MM.1S (cell line): ENCODE measurements at places on chromosomes 3 and 15.

- DNase-seq, result no peak
Observed at GRCh38 chr3:133857767-133858166, 37.9 kb downstream of the RAB6B start.

- peak; percentile 81 for DNase-seq
Observed at GRCh38 chr15:84598250-84598649, 2.6 kb upstream of the ZSCAN2 start.

GRCh38 chr15:99449514-99449913, 116.3 kb upstream of the MEF2A start:
- no peak for DNase-seq

DNA sequence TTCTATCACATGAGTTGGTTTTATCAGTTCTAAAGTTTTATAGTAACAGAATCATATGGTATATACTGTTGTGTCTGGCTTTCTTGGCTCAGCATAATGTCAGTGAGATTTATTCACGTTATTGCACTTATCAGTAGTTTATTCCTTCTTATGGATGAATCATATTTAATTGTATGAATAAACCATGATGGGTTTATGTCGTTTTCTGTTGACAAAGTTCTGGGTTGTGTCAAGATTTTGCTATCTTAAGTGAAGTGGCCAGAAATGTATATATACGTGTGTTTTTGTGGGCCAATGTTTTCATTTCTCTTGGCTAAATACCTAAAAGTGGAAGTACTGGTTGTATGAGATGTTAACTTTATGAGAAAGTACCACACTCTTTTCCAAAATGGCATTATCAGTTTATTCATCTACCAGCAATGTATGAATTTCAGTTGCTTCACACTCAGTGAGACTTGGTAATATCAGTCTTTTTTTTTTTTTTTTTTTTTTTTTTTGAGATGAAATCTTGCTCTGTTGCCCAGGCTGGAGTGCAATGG, 112.4 kb upstream of the DCBLD2 start:
- no peak for DNase-seq

DNA sequence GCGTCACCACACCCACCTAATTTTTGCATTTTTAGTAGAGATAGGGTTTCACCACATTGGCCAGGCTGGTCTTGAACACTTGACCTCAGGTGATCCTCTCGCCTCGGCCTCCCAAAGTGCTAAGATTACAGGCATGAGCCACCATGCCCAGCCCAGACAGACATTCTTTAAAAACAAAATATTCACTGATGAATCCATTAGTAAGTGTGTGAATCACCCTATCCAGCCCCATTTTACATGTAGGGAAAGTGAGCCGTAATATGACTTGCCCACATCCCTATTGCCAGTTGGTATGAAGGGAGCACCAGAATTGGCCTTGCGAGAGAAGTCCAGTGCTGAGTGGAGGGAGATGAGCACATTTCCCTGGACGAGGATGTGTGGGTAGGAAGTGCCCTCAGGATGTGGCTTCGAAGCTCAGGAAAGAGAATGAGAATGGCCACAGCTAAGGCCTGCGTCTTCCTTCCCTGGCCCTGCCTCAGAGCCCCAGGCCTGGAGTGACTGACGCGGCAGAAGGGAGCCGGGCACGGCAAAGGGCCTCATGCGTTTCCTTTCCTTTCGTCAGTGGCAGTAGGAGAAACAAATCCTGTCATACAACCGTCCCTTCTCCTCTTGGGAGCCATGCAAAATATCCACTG, 28.3 kb upstream of the ETV5 start:
- DNase-seq, result no peak

GRCh38 chr3:61864886-61865285, 303.5 kb downstream of the PTPRG start:
- DNase-seq, result no peak

- peak; percentile 34 for DNase-seq
Observed at GRCh38 chr15:74785194-74786032, 3.5 kb downstream of the CSK start.

DNA sequence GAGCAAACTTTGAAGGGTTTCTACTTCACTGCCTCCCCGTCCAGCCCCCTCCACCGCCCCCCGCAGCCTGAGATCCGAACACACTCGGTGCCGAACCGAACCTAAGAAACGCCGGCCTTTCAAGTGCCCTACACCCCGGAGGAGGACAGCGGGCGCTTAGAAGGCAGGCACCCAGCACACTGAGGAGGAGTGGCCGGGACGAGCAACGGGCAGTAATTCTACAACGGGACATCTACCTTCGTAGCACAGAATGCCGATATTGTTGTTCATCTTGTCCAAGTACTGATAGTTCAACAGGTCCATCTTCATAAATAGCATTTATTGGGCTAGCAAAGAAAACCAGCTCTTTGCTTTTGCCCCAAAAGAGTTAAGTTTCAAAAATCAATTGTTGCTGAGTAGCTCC, 513 bp downstream of the VGLL4 start:
- DNase-seq, result peak; percentile 14

GRCh38 chr15:75694241-75695182, 18.1 kb downstream of the CSPG4 start:
- DNase-seq, result no peak

GRCh38 chr3:196408565-196409300, 23.5 kb downstream of the UBXN7 start:
- no peak for DNase-seq

- DNase-seq, result no peak
Observed at GRCh38 chr3:30124435-30125370, 481.7 kb upstream of the TGFBR2 start.

- peak; percentile 20 for DNase-seq
Observed at GRCh38 chr3:3353153-3353552, 173.7 kb upstream of the CRBN start.

DNA sequence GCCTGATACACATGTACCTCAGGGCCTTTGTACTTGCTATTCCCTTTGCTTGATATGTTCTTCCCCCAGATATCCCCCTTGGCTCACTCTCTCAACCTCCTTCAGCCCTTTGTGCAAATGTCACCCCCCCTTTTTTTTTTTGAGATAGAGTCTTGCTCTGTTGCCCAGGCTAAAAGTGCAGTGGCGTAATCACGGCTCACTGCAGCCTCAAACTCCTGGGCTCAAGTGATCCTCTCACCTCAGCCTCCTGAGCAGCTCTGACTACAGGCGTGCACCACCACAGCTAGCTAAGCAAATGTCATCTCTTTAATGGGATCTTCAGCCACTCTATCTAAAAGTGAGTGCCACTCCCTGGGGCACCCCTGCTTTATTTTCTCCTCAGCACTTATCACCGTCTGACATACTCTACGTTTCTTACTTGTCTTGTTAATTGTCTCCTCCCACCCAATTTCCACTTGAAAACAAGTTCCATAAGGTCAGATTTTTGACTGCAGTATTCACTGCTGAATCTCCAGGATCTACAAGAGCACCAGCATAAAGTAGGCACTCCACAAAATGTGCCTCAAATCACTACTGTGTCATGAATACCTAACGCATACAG, 14.6 kb downstream of the IP6K2 start:
- DNase-seq, result no peak

GRCh38 chr3:23659274-23659673, 146.5 kb upstream of the UBE2E1 start:
- peak; percentile 61 for DNase-seq

- no peak for DNase-seq
Observed at GRCh38 chr3:149701206-149701976, 43.6 kb upstream of the WWTR1 start.

- peak; percentile 96 for DNase-seq
Observed at GRCh38 chr3:20054549-20054987, 14.3 kb downstream of the KAT2B start.
